HFF-Myc (cell line): ENCODE measurements at places on chromosomes 2 and 18.

DNA sequence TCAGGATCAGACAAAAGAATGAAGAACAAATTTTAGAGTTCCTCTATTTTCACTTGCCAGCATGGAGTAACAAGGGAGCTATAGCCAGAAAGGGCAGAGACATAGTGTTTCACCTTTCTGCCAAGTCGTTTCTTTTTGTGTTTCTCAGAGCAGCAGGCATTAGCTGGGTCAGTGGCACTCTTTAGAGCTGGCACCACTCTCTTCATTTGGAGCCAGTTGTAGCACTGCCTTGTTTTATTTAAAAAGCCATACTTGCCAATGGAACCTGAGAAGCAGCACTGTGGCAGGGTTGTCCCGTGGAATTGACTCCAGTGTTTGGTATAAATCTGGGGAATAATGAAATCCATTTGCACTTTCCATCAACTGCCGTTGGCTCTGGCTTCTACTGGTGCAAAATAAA, 64.0 kb downstream of the LRRTM4 start:
- DNase-seq = no peak

DNA sequence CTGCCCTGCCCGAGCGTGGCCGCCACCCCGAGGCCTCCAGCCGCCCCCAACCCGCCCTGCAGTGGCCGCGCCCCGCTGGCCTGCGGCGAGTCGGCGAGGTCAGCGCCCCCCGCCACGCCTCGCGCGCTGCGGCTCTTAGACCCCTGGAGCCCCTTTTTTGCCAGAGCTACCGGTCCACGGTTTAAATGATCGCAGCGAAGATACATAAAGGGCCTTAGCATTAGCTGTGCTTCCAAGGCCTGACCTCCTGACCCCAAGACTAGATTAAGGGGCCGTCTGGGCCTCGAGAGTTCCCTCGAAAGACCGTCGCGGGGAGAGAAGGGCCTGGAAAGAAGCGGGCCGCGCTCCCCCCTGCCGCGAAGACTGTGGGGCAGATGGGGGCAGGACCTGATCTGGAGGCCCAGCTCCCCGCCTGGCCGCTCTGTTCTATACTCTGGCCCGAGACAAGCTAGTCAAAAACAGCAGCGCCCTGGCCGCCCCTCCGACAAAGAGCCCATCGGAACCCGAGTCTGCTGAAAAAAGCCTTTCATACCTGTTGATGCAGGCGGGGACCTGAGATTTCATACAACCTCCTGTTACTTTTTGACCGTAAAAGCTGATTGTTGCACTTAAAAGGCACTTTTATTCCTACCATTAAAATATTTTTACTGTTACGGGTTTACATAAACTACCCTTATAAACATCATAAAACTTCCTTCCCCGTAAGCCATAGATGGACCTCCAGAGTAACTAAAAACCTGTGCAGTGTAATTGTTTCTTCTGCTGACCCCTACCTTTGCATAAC, 68.7 kb upstream of the PSMD14 start:
- no peak for DNase-seq

DNA sequence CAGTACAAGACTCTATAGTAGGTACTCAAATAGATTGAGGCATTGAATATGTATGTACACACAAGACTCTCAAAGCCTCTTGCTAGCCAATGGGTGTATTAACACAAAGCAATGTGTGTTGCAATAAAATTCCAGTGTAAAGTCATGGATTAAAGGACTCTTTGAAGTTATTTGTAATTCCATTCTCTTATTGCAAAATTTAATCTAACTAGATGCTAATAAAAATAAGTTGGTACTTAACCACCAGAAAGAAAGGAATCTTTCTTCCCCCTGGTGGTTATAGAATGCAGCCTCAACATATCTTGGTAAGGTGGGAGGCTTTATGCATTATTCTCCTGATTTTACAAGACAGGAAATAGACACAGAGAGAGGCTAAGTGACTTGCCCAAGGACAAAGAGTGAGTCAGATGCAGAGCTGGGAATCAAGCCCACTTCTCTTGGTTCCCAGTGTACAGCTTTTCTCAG, 18.0 kb downstream of the LRP1B start:
- DNase-seq = peak; percentile 26

- DNase-seq = no peak
Observed at GRCh38 chr2:190180313-190181122, 118.0 kb upstream of the MSTN start.

DNA sequence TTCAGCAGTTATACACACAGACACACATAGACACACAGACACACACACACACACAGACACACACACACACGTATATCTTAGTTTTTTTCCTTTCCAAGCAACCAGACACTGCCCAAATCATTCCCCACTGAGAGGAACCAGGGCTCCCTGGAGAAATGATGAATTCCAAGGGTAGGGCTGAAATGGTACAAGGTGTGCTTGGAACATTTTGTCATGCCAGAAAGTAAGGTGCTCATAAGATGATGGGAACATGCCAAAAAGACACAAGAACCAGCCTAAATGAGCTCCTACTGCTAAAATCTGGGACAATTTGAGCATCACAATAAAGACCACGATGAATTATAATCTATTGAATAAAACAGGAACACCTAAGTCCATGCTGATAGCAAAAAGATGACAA, 103.3 kb downstream of the MEP1B start:
- no peak for DNase-seq

GRCh38 chr2:217061916-217062505, 202.1 kb upstream of the TNP1 start:
- no peak for DNase-seq

DNA sequence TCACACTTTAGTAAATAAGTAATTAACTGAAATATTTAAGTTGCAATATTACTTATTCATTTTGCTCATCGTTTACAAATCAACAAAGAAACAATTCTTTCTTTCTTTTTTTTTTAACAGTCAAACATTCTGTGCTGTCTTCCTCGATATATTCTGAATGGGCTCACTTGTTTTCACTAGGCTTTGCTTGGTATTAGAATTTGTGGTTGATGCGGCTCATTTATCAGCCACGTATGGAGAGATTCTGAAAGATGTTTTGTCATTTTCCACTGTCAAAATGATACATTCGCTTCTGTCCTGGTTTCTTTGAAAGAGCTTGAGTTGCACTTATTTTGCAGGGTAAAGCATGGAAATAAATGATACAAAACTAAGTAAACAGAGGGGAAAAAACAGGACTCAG, 323.7 kb downstream of the LRRTM1 start:
- no peak for DNase-seq

DNA sequence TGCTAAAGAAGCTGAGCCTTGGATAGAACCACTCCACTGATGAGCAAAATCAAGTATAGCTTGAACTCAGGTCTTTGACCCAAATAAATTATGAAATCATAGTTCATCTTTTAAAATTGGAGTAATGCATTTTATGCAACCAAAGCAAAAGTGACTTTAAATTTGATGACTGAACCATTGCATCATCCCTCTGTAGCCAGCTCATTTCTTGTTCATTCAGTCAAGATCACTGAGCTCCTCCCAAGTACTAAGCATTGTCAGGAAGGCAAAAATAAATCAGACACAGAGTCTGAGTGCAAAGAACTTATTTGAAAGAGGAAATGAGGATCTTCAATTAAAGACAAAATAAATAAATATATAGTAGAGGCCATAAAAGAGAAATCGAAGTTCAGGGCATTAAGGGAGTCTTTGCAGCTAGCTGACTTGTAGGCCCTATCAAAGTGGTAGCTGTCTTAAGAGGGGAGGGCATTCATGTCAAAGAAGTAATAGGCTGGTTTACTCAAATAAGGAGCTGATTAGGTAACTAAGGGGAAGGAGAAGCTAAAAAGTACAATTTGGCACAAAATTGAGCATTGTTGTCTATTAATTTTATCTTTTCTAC, 411.8 kb downstream of the MTX2 start:
- no peak for DNase-seq

- no peak for DNase-seq
Observed at GRCh38 chr18:644395-645004, 13.0 kb upstream of the TYMS start.

- DNase-seq = no peak
Observed at GRCh38 chr2:61431345-61431744, 39.5 kb downstream of the USP34 start.

DNA sequence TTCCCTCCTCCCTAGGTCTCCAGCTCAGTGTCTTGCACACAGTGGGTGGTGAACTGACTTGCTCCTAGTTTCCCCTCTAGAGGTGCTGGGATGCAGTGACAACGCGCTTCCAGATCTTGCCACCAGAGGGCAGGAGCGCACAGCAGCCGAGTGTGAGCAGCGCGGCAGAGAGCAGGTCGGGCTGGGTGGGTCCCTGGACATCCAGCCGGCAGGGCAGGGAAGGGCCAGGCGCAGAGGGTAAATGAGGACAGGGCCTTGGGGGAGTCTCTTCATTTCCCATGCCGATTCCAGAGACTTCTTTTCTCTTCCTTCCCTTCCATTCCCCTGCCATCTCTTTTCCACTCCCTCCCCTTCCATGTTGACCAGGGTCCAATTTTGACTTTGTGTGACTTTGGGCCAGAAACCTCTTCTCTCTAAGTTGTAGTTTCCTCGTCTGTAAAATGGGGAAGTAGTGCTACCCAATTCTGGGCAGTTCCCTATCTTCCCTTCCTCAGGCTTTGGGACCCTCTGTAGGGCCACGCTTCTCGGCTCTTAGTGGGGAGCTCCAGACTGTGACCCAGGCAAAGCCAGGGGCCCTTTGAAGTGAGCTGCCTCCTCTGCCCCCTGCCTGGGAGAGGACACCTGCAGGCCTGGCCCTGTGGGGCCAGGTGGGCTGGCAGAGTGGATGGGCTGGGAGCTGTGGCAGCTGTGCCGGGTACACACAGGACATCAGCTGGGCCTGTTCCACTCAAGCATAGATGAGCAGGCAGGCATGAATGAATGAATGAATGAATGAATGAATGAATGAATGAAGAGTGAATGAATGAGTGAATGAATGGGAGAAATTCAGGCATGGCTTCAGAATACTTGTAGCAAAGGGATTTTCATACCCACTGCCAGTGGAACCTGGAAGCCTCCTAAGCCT, 43.3 kb upstream of the TAF1B start:
- peak; percentile 63 for DNase-seq

- DNase-seq = no peak
Observed at GRCh38 chr2:160742667-160743066, 249.1 kb upstream of the RBMS1 start.

DNA sequence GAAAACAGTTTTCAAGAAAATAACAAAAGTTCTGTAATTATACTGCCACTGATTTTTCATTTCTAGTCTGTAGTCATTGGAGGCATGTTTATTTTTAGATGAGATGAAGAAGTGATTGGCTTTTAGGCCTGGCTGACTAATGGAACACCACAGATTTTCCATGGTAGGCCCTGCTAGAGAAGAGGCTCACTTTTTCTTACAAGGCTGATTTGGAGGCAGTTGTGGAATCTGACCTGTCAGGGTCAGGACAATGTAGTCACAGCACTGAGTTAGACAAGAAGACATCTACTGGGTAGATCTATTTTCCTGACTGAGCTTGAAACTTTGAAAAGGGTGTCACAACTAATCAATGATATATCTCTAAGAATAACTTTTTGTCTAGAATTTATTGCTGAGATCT, 43.9 kb downstream of the KDM3A start:
- no peak for DNase-seq

GRCh38 chr18:41996020-41996419, 41.0 kb downstream of the PIK3C3 start:
- DNase-seq = no peak

- no peak for DNase-seq
Observed at GRCh38 chr2:165466386-165466785, 3.1 kb upstream of the CSRNP3 start.

DNA sequence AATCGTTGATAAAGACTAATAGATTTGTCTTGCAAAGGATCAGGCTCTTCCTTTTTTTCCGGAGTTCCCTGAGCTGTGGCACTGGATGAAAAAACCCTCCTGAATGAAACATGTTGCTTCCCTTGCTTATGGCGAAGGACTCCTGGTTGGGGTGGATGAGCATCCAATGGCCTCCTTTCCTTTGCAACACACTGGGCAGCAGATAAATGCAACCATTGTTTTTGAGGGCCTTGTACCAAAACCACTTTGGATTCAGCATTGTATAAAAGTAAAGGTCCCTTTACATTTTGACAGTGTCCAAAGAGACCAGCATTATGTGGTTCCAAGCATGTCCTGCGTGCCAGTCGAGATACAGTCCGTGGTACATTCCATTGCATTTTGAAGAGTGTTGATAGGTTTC, 44.7 kb downstream of the FAM210A start:
- DNase-seq = no peak

GRCh38 chr2:240457223-240458043, 22.0 kb downstream of the GPC1 start:
- DNase-seq = no peak

DNA sequence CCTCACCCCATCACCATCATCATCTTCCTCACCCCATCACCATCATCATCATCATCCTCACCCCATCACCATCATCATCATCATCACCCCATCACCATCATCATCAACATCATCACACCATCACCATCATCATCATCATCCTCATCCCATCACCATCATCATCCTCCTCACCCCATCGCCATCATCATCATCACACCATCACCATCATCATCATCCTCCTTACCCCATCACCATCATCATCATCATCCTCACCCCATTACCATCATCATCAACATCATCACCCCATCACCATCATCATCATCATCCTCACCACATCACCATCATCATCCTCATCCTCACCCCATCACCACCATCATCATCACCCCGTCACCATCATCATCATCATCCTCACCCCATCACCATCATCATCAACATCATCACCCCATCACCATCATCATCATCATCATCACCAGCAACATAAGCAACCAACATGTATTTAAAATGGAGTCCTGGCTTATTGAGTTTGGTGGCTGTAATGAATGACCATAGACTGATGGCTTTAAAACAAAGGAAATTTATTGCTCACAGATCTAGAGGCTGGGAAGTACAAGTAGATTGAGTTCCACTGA, 150.0 kb downstream of the DNER start:
- no peak for DNase-seq

DNA sequence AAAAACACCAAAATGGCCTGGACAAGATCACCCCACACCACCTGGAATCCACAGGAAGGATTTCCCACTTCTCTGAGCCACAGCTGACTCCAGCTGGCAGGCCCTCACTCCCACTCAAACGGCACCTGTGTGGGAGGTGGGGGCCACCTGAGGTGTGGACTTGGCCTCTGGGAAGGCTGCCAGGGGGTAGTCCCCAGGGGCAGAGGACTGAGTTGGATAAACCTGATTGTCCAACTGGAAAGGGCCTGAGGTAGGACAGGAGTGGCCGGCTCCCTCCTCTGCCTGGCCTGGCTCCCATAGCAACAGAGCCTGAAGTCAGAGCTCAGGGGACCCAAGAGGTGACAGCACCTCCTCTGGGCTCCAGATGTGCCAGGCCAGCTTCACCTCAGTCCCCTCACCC, 300.2 kb downstream of the CELF4 start:
- no peak for DNase-seq

- DNase-seq = no peak
Observed at GRCh38 chr2:186683341-186683740, 10.5 kb upstream of the FAM171B start.

DNA sequence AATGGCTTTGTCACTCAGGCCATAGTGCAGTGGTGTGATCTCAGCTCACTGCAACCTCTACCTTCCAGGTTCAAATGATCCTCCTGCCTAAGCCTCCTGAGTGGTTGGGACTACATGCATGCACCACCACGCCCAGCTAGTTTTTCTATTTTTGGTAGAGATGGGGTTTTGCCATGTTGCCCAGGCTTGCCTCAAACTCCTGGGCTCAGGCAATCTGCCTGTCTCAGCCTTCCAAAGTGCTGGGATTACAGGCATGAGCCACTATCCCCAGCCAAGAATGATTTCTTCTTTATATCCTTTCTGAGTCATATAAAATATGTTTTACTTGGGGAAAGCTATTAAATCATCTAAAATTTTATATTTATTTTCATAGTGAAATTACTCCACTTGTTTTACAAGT, 61.3 kb downstream of the CYBRD1 start:
- no peak for DNase-seq
